ENCODE measurements at places on chromosomes 3 and 15.

GRCh38 chr3:106333911-106334618 is 465.3 kb upstream of the CBLB start:
- peak; percentile 48 for DNase-seq

DNA sequence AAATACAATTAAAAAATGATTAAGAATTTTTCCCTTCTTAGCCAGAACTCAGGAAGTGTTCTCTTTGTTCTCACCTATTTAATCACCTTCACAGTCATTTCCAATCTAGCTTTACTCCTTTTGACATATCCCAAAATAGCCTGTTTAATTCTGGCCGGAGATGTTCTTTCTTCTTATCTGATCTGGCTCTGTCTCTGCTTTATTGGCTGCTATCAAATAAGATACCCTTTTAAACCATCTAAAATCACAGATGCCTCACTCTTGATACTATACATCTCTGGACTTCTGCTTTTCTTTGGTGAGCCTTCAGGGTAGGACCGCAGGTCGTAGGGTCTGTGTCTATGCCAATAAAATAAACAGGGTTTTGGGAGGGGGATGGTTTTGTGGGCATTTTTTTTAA is 319.2 kb upstream of the SEMA6D start:
- DNase-seq, result no peak

- DNase-seq, result peak; percentile 25
Measured at GRCh38 chr3:59192473-59192872, 142.6 kb upstream of the CFAP20DC start.

DNA sequence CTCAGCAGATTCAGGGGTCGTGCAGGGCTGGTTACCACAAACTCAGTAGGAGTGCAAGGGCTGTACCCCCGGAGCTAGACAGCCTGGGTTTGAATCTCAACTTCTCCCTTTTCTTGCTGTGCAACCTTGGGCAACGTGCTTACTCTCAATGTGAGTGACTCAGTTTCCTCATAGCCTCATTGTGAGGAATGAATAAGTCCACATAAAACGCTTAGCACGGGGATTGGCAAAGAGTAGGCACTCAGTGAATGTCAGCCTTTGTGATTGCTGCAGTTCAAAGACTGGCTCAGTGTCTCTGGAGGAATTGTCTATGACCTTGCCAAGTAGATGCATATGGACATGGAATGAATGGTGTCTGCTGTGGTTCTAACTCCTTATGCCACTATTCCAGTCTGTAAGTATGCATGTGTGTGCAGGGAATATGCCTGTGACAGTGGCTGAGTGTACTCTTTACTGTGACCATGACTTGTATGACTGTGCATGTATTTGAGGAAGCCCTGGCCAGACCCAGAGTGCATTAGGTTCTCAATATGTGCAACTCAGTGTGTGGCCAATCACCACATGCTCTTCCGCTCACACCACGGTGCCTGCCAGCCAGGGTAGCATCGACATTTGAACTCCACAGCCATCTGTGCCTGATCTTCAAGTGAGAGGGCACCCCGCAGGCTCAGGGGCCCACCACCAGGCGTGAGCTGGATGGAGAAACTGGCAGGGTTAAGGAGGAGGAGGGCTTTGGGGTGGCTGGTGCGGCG is 900 bp upstream of the HYAL3 start:
- peak; percentile 67 for DNase-seq

- no peak for DNase-seq
Measured at GRCh38 chr3:51338632-51339031, 46.5 kb upstream of the MANF start.

GRCh38 chr15:73766598-73766997 is 13.4 kb upstream of the INSYN1 start:
- no peak for DNase-seq

GRCh38 chr3:64856977-64857516 is 169.2 kb upstream of the ADAMTS9 start:
- DNase-seq, result no peak

DNA sequence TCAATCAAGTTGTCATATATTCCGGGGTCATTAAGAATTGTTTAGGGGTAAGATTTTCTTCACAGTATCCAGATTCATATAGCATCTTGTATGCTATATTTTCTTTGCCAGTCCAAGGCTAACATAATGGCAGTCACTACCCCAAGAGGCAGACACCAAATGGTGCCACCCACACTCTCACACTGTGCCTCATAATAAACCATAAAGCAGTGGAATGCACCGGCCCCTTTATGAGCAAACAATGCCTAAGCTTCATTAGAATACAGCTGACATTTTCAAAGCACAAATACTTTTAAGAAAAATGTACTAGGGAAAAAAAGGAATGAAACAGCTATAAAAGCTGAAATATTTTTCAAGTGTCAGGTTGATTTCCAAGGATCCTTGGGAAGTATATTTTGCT is 121.6 kb downstream of the TFDP2 start:
- peak; percentile 71 for DNase-seq

DNA sequence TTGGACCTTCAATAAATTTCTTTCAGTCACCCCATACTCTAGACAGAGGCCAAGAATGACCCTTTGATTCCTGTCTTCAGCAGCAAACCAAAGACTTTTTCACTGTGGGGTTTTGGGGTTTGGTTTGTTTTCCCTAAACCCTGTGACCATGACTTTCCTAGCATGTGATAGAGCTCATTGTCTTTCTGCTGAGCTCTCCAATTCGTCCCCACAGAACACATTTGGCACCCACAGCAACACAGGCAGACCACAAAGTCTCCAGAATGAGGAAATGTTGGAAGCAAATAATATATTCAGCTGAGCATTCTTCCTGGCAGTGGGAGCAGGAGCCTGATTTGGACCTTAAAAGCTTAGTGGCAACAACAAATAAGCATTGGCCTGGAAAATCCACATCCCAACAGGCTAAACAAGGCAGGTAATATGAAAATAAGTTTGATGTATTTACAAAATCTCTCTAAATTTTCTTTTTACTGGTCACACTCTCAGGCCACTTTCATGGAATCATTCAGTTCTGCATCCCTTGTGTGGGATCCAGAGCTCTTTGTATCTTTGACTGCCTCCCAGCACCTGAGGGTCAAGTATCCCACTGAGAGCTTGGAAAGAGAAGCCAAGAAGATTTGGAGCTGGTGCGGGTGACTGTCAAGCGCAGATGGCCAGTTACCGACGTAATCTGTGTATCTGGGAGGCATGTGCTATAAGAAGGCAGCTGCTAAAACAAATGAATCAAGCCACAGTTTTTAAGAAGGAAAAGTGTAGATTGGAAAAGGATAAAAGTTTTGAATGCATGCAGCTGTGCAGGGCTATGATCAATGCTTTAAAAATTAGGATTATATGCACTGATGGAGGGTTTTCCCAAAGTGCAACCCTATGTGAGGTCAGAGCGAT is 36.5 kb upstream of the CPB1 start:
- DNase-seq, result no peak

GRCh38 chr3:53161820-53162671 is 1.0 kb downstream of the PRKCD start:
- peak; percentile 50 for DNase-seq

DNA sequence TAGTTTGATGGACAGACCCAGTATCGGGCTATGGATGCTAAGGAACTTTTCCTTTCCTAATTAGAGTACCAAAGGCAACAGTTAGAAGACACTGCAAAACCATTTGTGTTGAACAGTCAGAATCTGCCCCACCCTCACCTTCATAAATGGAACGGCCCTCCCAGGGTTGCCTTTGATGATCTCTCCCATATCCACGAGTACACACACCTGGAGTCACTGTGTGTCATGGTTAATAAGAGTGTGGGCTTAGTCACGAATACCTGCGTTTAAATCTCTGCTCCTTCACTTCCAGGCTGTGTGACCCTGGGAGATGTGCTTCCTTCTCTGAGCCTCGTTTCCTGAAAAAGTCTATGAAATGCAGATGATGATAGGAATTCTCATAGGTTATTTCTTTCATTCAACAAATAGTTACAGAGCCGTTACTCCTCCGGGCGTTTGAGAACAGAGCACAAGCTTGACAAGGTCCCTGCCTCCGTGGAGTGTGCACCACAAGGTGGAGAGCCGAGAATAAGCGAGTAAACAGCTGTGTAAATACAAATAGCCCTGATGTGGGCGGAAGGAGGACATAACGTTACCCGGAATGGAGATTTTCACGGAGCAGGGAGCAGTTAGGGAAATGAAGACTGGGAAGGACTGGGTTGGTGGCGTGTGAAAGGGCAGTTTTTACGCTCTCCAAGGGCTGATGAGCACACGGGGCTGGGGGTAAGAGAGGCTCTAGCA is 6.7 kb downstream of the SLC51A start:
- DNase-seq, result no peak

DNA sequence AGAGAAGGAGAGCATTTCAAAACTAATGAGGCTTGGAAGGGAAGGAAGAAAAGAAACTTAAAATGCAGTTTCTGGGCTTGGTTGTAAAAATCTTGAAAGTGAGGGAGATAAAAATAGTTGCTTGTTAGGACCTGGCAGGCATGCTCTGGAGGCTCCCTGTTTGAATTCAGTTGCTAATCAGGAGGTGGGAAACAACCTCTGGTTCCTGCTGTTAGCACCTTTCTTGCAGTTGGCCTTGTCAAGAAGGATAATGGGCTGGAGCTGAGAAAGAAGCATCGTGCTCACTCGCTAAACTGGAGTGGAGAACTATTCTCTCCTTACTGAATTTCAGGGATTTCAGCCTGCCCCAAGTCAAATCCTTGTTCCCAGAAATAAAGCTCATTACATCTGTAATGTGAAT is 23.4 kb downstream of the SNAPC5 start:
- DNase-seq, result no peak

- no peak for DNase-seq
Measured at GRCh38 chr3:87778876-87779275, 279.9 kb downstream of the CGGBP1 start.

DNA sequence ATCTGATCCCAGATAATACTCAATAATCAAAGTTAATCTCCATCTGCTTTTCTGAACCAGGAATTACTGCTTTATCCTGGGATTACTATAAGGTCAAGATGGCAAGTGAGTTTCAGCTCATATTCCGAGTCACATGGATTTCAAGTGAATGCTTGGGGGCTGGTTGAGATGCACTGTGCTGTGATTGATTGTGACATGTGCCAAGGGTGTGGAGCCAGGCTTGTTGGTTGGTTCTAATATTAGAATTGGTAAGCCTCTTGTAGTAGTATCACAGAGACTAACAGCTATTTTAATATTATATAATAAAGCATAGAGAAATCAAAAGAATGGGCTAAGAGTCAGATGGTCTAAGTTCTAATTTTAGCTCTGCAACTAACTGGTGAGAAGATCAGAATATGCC is 74.2 kb upstream of the ICE2 start:
- DNase-seq, result no peak

GRCh38 chr3:81838457-81838856 is 77.0 kb upstream of the GBE1 start:
- no peak for DNase-seq

DNA sequence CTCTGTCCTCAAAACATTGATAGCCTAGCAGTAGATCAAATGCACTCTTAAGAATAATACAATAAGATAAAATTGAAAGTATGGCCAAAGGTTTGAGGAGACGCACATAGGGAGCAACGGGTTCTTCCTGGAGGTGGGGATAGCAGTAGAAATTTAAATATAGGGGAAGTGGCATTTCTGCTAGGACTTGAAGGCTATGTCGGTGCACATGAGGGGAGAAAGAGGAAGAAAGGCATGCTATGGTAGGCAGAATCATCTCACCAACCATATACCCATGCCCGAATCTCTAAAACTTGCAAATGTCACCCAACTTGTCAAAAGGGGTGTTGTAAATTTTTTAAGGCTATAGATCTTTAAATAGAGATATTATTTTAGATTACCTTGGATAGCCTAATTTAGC is 735.1 kb upstream of the LMCD1 start:
- no peak for DNase-seq

GRCh38 chr3:87201727-87202126 is 25.4 kb upstream of the CHMP2B start:
- DNase-seq, result no peak

GRCh38 chr15:40421246-40422157 is 15.9 kb downstream of the IVD start:
- DNase-seq, result peak; percentile 72

DNA sequence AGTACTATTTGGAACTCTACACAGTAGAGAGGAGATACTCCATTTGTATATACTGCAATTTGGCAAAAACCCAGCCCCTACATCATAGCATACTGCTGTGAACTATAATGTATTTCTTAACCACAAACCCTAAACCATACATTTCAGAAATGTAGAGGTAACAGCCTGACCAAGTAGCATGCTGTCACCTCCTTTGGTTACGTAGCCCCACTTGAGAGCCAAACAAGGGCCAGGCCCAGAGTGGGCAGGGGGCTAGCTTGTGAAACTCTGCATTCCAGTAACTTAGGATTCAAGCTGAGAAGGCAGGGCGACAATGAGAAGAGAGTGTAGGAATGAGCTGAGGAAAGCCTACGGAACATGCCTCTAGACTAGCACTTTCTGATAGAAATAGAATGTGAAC is 135.8 kb downstream of the GREM1 start:
- DNase-seq, result no peak

DNA sequence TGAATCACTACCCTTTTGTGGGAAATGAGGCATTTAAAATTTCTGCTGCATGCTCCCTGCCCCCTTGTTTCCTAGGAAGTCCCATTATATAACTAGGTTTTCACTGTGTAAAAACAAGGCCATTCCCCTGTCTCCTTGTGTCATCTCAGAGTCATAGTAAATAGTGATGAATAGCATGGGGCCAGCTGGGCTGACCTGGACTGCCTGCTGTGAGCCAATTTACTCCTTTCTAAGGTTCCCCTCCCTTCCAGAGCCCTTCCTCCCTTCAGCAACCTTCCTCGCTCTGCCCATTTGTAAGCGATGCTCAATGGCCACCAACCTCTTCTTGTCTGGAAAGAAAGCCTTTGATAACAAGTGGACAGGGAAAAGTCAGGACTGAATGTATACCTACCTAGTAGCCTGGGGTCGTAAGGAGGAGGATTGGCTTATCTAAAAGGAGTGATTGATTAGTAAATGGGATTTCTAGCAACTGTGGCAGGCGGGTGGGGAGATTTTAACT is 11.7 kb downstream of the ITGA11 start:
- DNase-seq, result peak; percentile 33

GRCh38 chr3:149011676-149012075 is 20.3 kb downstream of the GYG1 start:
- no peak for DNase-seq

GRCh38 chr15:79884204-79884596 is 12.6 kb downstream of the MTHFS start:
- DNase-seq, result no peak

GRCh38 chr15:59550530-59550929 is 61.1 kb upstream of the GCNT3 start:
- no peak for DNase-seq

DNA sequence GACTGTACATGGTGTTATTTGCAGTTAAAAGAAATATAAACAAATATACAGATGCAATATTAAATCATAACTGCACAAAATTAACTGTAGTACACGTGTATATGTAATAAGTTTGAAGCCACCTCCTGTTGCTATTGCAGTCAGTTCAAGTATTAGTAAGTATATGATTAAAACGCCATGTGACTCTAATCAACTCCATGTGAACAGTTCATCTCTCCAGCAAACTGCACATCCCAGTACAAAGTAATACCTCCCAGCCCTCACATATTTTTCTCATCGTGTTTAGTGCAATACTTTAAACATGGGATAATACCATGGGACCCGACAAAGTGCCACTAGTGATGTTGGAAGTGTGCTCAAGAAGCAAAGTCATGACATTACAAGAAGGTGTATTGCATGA is 34.6 kb downstream of the PDCD10 start:
- DNase-seq, result no peak

Data from ELR (cell line).